ENCODE measurements at places on chromosomes 12 and 14. TPM values are rescaled to one million over a fixed set of nuclear protein-coding genes. Genes with fewer than 3 reads are reported as not detected.

GRCh38 chr12:49330032-49330619 is 6.9 kb downstream of the C1QL4 start:
- no peak for DNase-seq

GRCh38 chr12:106135781-106136180 is 3.0 kb downstream of the NUAK1 start:
- DNase-seq, result peak; percentile 82

GRCh38 chr14:60594062-60594461 is 55.2 kb downstream of the SIX1 start:
- DNase-seq, result no peak

DNA sequence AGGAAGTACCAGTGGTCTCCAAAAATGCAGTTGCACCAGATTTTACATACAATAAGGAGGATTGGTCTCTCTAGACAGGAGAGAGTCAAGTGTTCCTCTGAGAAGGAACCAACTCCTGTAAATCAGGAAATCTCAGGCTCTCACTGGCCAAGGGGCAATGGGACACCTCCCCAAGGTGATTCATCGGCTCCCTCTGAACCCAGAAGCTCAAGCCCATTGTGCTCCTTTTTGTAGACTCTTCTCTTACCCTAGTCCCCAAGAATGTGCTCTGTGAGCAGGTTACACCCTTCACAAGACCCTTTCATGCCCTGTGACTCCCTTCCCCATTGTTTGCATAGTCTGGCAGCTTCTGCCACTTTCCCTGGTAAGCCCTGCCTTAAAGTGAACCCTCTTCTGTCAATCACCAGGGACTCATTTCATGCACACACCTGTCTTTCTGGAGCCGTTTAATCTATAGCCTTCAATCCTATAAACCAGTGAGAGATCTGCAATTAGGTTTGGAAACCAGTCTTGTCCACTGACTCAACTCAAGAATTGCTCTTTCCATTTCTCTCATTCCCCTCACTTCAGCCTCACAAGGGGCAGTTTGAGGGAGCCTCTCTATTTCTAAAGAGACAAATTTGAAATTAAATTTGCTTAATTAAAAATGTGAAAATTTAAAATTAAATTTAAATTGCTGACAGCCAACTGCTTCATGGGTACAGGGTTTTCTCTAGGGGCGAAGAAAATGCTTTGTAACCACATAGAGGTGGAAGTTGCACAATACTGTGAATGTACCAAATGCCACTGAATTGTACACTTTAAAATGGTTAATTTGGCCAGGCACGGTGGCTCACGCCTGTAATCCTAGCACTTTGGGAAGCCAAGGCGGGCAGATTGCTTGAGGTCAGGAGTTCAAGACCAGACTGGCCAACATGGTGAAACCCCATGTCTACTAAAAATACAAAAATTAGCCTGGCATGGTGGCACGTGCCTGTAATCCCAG is 38.3 kb upstream of the LTA4H start:
- DNase-seq, result no peak

- no peak for DNase-seq
These were observed 123.3 kb downstream of the KCNC2 start for GRCh38 chr12:75086091-75087038.

DNA sequence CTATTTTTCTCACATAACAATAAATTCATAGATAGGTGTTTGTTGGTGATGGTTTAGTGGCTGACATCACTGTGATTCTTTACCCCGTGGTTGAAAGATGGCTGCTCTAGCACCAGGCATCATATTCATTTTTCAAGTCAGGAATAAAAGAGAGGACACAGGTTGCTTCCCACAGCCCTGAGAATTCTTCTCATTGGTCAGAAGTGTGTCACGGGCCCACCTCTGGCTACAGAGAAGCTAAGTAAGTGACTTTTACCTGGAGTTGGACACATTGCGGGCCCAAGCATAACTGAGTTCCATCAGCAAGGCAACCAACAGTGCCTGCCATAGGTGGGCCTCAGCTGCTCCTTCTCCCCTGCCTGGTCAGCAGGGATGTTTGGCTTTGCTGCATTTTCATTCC is 27.6 kb upstream of the FGF23 start:
- DNase-seq, result no peak

DNA sequence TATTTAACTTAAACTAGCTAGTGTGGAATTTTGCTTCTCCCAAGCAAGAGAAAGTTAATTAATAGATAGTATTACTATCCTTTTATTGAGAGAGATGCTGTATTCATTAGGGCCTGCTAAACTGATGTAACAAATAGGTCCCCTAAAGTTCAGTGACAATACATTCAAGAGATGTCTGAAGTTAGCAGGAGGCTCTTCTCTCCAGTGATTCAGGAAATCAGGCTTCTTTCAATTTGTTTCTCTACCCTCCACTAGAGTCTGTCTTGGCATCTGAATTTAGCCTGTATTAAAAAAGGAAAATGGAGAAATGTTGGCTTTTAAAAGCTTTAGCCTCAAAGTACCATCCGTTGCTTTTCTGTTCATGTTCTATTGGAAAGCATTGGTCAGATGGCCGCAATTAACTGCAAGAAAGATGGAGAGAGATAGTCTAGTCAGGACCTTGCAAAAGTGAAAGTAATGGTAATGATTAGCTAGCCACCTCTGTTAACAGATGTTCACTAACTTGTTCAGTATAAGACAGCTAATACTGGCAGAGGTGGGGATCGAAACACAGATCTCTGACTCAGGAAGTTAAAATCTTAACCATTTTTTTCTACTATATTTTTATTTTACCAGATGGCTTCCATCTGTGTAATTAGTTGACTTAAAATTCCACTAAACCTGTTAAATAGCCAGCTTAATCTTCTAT is 786.8 kb downstream of the TMTC2 start:
- DNase-seq, result no peak

DNA sequence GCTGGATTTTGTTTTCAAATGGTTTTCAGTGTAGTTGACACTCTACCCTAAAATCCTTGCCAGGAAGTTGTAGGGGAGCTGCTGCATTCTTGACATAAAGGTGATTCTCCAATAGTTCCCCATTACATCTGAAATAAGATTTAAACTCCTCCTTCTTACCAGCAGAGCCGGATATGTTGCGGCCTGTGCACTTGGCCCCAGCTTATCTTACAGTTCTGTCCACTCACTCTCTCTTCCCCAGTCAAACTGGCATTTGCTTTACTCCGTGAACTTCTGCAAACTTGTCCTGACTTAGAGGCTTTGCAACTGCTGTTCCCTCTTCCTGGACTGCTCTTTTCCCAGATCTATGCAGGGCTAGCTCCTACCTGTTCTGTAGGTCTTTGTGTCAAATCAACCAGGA is 929.5 kb downstream of the VRK1 start:
- DNase-seq, result no peak

GRCh38 chr12:90410962-90411361 is 544.0 kb downstream of the CCER1 start:
- DNase-seq, result no peak

The IRAK3 gene
- total RNA-seq, result 7.4 TPM

The GSC gene
- total RNA-seq, result not detected

Data from endothelial cell of umbilical vein (primary cell).